ENCODE measurements at places on chromosomes 3 and 15.

DNA sequence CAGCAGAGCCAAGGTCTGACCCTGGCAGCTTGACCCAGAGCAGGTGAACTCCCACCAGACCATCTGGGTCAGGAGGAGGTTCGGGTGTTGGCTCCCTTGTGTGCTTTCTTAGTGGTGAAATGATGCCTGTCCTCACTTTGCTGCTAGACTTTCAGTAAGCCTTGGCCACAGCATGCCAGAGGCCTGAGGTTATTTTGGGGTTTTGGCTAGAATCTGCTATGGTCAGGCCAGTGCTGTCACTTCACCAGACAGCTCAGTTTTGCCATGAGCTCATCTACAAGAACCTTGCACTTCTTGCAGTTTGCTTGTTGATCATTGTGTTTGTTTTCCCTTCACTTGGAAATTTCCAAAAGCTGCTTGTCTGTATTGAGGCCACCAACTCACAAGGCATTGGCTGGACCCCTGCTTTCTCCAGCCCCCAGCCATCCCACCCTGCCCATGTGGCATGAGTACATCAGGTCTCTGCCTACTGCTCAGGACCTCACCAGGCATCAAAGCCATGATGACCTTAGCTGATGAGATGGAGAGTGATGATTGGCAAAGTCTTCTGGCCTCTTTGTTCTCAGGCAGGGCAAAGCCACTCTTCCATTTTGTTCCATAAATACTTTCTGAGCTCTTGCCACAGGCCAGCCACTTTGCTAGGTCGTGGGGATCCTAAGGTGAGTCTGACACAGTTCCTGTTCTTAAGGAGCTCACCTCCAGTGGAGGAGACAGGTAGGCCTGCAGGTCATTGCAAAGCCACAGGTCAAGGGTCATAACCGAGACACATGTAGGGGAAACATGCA is 122.6 kb downstream of the ARNT2 start:
- no peak for DNase-seq

GRCh38 chr3:78178209-78178608 is 1138.3 kb downstream of the ROBO2 start:
- DNase-seq, result no peak

- DNase-seq, result no peak
These were observed 144.0 kb downstream of the CHSY1 start for GRCh38 chr15:101107625-101108460.

GRCh38 chr3:100891033-100891432 is 102.2 kb downstream of the ABI3BP start:
- peak; percentile 50 for DNase-seq

DNA sequence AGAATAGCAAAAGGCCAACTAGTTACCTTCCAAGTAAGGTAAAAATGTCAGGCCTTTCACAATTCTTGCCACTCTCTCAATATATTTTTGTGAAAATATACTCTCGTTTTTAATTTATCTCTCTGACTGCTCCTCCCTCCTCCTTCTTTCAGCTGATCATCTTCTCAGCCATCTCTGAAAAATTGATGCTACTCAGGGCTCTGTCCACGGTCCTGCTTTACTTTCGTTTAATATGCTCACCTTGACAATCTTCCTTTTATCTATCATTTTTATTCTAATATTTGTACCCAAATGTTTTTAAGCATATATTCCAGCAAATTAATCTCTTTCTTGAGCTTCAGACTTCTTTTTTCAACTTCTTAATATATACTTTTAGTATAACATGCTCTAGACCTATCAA is 1362.1 kb downstream of the ROBO1 start:
- DNase-seq, result no peak

DNA sequence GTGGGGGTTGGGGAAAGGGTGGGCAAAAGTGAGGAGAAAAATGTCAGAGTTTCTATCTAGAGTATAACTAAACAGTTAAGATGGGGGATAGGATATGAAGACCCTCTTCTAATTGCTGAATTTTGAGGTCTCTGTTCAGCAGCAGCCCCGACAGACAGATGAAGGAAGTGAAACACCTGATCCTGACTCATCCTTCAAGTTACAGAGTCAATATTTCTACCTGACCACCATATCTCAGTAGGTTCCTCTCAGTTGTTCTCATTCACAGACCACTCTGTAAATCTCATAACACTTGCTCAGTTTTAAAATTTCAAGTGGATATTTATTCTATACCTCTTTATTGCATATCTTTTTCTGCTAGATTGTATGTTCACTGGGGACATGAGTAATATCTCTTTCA is 69.5 kb downstream of the CCDC54 start:
- DNase-seq, result no peak

DNA sequence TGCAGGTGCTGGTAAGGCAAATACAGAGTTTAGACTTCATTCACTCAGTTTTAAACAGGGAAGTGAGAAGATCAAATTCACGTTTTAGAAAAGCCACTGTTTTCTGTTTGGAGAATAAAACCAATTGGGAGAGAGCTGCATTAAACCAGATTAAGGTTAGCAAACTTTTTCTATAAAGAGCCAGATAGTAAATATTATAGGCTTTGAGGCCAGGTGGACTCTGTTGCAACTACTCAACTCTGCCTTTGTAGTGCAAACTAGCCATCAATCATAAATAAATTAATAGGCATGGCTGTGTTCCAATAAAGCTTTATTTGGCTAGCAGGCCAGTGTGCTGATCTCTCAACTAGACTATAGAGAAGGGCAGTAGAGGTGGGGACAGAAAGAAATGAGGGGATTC is 33.5 kb downstream of the SUCLG2 start:
- no peak for DNase-seq

- DNase-seq, result no peak
These were observed 404.2 kb upstream of the RARB start for GRCh38 chr3:25023876-25024275.

DNA sequence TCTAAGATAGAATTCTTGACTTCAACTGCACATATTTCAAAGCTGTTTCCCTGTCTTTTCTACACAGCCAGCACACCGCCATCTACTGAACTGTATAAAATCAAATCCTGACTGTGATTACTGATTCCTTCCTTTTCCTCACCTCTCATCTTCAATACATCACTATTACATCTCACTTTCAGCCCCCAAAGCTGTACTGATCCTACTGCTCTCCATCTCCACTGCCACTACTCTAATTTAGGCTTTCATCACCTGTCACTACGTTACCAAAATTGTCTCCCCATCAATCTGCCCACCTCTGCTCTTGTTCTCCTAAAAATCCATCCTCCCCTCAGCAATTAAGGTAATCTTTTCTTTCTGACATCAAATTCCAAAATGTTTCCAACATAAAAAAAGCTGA is 4.5 kb upstream of the CCDC39 start:
- DNase-seq, result no peak

DNA sequence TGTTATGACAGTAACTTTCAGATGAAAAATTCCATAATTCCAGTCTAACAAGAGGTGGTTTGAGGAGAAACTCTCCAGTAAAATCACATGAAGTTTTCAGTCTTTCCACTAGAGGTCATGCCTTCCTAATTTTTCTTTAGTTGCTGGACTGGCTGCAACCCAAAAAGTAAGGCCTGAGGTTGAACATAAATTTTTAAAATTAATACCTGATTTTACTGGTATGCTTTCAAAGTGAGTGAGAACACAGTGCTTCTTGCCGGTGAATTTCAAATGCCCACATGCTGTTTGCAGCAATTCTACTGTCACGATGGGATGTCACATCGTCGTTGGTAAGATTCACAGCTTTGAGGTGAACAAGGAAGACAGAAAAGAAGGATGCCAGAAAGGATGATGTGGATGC is 89.0 kb upstream of the FGF12 start:
- peak; percentile 82 for DNase-seq

DNA sequence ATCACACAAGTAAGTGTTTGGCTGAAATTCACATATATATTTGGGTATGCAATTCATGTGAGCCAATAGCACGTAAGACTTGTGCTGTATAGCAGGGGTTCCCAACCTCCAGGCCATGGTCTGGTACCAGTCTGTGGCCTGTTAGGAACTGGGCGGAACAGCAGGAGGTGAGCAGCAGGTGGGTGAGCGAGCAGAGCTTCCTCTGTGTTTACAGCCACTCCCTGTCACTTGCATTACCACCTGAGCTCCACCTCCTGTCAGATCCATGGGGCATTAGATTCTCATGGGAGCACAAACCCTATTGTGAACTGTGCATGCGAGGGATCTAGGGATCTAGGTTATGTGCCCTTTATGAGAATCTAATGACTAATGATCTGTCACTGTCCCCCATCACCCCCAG is 59.7 kb downstream of the MAP3K13 start:
- no peak for DNase-seq

DNA sequence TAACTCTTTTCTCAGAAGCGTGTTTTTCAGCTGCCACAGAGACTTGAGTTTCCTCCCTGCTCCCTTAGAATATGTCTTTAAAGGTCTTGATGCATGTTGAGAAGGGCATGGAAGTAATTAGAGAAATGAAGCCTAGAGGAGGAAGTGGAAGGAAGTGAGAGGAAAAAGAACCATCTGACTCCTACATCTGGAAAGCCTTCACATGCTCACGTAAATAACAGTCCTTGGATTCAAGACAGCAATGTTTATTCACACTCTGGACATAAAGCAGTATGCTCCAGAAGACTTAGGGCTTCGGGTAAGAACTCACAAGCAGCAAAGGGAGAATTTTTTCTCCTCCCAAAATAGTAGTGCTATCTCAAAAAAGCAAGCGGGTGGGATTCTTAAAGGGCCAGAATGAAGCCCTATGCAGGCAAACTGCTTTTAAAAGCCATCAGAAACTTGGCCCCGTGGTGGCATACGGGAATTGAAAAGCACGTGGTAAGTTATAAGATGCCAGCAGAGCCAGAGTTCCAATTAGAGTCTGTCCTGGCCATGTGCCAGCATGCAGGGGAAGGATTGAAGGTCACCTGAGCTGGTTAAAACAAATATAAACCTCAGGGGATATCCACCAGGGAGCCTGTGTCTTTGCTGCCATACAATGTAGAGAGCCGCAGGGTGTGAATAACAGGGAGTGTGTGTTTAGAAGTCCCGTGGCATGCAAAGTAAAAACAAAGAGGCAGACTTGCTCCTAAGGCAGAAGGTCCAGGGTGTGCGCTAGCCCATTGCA is 380.8 kb upstream of the NDN start:
- DNase-seq, result no peak

DNA sequence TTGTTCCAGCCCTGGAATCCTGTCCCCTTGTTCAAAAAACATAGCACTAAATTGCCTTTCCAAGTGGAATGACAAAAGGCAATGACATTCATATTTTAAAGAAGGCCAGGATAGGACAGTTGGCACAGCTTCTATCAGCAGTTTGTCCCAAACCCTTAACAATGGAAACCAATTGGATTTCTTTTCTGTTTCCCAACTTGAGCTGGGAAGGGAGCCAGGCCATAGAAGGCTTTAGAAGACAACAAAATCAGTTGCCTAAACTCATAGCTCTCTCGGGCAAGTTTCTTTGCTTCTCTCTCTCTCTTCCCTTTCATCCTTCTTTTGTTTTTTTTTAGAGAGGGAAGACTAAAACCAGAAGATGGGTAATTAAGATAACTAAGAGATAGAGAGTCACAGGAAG is 227.7 kb upstream of the TPRG1 start:
- DNase-seq, result no peak

DNA sequence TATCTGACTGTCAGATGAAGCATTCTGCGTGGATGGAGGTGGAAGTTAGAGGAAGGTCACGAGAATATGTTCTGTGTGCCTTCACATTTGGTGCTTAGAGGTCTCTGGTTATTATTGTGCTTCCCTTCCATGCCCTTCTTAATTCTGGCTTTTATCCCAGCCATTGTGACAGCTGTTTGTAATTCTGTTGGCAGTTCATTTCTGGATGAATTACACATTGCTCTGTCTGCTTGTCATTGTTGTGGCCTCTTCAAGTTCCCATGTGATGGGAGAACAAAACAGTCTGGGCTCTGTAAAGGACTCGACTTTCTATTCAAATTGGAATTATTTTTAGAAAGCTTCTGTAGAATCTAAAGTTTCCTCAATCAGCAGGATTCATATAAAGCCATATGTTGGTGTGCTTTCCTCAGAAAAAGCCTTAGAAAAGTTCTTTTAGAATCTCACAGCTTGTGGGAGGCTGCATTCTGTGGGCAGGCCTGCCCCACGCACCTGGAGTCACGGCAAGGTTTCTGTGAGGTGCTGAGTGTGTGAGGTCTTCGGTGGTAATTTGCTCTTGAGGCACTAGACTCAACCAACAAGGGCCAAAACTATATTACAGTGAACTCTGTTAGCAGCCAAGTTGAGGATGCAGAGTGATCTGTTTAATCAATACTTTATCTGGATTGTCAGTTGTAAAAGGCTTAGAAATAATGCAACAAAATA is 397.4 kb upstream of the AZI2 start:
- no peak for DNase-seq

DNA sequence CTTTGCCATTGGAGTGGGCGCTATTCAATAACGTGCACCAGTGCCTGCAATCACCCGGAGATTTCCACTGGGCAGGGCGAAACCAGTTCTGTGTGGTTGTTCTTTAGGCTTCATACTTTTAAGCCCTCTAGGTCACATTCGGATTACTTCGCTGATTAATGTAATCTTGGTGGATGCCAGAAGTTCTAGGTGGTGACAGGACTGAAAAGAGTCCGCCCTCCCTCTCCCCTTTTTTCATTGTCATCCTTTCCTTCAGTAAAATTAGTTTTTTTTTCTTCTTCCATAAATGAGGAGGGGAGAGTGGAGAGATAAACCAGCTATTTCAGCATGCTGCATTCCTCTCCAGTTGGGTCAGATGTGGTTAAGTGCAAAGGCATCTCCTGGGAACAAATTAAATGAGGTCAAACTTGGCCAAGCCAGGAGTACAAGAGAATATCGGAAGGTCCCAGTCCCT is 2.3 kb upstream of the SLC2A2 start:
- DNase-seq, result no peak

GRCh38 chr3:46351646-46352045 is 2.3 kb upstream of the CCR2 start:
- no peak for DNase-seq

- no peak for DNase-seq
These were observed 53.3 kb downstream of the RARB start for GRCh38 chr3:25481386-25481785.

All from suppressor macrophage treated with lipopolysaccharide for 1 hour (primary cell).